ENCODE measurements at places on chromosomes 11 and 22. TPM values are rescaled to one million over a fixed set of nuclear protein-coding genes. Genes with fewer than 3 reads are reported as not detected.

TRIM6 gene
- total RNA-seq, result 2.6 TPM

DNA sequence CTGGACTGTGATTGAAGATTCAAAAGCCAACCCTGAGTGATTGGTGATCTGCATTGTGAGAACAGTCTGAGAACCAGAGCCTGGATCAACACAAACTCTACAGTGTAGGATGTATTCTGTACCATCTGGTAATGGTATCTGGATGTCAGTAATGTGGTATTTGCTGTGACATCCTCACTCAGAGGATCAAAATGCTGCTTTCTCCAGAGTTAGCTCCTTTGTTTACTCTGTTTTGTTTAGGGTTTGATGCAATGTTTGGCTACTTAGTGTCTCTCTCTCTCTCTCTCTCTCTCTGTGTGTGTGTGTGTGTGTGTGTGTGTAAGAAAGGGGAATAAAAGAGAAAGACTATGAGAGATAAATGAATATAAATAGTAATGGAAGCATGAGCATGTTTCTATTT, 24.3 kb downstream of the CASP4 start:
- DNase-seq, result no peak

GGTLC2 gene
- not detected for total RNA-seq

- DNase-seq, result no peak
Observed at GRCh38 chr22:48779661-48780596, 1047.7 kb downstream of the BRD1 start.
